HCEC 1CT (cell line): ENCODE measurements at places on chromosomes 1 and 21.

- no peak for DNase-seq
Observed at GRCh38 chr21:27085387-27085786, 118.5 kb upstream of the ADAMTS5 start.

GRCh38 chr21:40436261-40436660 is 410.7 kb downstream of the DSCAM start:
- DNase-seq = no peak

DNA sequence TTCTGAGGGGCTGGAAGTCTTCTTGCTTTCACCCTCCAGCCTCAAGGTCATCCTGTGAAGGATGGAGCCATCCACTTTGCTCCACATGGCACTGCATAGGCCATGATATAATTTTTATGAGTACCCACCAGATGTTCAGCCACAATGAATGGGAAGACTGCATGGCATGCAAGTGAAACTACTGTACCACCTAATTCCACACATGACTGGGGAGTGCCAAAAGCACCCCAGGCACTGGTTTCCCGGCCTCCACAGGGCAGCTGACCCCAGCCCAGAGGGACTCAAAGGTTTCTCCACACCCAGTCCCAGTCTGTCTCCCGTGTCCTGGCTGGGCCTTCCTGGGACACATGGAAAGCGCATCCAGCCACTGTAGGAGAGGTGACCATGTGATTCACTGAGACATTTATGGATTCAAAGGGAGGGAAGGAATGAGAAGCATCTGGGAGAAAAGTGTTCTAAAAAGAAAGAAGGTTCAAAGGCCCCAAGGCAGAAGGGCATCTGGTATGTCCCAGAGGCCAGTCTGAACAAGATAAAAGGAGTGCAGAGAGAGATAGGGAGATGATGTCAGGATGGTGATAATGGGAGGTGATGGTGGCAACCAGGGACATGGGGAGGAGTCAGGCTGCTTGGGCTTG is 12.1 kb downstream of the RHOU start:
- DNase-seq = no peak

- no peak for DNase-seq
Observed at GRCh38 chr1:219778793-219779369, 149.5 kb downstream of the SLC30A10 start.

DNA sequence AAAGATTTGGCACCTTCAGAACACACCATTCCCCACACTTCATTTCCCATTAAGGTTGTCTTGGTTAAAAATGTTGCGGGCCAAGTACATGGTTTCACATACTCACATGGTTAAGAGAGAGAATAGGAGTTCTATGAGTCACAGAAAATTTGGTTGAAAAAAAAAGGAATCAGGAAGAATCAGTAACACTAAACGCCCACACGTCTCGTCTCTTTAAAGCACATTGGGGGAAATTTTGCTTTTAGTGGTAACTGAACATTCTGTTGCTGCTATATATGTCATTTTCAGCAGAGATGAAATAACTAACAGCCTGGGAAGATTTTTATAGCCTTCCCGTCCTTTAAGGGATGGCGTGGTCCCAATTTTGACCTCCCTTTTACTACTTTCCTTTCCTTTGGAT is 132.9 kb upstream of the ERG start:
- DNase-seq = no peak

- DNase-seq = no peak
Observed at GRCh38 chr1:25433389-25434186, 2.9 kb downstream of the MACO1 start.

- no peak for DNase-seq
Observed at GRCh38 chr1:33014464-33015163, 22.1 kb downstream of the AK2 start.

- no peak for DNase-seq
Observed at GRCh38 chr21:41766883-41767605, at the start of gene RIPK4. TSS of gene RIPK4 (minus strand) at chr21:41767052. CDS start at chr21:41767041, 11 bp downstream.

DNA sequence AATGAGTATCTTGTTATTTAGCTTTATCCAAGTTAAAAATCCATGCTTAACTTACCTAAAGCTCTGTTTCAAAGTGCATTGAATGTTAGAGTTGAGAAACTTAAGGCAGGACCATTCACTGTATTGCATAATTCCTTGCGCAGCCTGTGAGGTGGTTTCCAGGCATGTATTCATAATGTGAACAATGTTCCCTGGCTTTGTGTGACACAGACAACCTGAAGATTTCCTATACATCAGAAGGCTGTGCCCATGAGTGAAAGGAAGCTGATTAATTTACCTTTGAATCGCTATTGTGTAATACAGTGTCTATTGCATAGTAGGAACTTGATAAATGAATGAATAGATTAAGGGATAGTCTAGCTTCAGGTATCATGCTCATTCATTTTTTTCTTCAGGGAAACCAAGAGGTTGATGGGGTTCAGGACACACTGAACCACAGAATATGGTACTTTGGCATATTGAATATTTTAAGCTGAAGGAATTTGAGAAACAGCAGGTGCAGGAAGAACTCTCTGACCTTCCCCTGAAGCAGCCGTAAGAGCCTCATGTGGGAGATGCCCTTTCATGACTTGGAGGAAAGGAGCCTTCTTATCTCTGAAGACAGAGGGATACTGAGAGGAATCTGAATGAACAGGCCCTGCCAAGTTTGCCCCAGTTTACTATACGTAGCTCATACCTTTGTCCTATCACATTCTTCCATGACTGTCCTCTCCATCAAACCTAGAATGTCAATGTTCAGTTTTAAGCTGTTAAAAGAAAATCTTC is 88.6 kb upstream of the GNG12 start:
- no peak for DNase-seq
